ENCODE measurements at places on chromosomes 6 and 20. TPM values are rescaled to one million over a fixed set of nuclear protein-coding genes. Genes with fewer than 3 reads are reported as not detected.
A peak's percentile ranks its signal among the peaks of the same experiment; 100 is the strongest.

The HLA-DRA gene
- total RNA-seq = 19.9 TPM

The EFCAB8 gene
- total RNA-seq = not detected

The PAX1 gene
- total RNA-seq = 0.30 TPM

The CRYBG1 gene
- total RNA-seq = 0.91 TPM

The VSX1 gene
- 0.48 TPM for total RNA-seq

The PROKR2 gene
- total RNA-seq = not detected

The APOM gene
- total RNA-seq = 2.3 TPM

The B4GALT5 gene
- total RNA-seq = 75.7 TPM

The ANKS1A gene
- 8.0 TPM for total RNA-seq

The C6orf118 gene
- total RNA-seq = not detected

The KIAA1755 gene
- total RNA-seq = 0.69 TPM

GRCh38 chr20:10634683-10635411 is 39.0 kb downstream of the JAG1 start:
- no peak for DNase-seq

DNA sequence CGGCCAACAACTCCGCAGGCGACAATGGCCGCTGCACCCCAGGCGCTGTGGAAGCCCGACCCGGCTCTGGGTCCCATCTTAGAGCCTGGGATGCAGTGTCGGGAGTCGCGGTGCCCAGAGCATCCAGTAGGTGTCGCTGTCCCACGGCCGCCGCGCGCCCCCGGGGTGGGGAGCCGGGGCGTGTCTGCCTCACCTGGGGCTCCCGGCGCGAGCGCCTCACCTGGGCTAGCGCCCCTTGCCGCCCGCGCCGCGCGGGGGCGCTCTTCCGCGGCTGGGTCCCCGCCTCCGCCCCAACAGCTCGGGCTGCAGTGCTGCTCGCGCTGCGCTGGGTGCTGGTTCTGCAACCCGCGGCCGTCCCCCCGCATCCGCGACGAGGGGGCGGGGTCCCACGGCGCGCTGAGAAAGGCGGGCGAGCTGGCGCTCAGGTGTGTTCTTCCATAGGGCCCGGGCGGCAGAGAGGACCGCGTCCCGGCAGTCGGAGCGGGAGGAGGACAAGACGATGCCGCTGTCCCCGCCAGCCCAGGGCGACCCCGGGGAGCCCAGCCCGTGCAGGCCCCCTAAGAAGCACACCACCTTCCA is at the start of gene CRYBG1:
CRYBG1 (plus strand) TSS at position 308 of the 579 bp plus-strand sequence; CDS start at position 500, 192 bp downstream.
- peak; percentile 61 for DNase-seq

DNA sequence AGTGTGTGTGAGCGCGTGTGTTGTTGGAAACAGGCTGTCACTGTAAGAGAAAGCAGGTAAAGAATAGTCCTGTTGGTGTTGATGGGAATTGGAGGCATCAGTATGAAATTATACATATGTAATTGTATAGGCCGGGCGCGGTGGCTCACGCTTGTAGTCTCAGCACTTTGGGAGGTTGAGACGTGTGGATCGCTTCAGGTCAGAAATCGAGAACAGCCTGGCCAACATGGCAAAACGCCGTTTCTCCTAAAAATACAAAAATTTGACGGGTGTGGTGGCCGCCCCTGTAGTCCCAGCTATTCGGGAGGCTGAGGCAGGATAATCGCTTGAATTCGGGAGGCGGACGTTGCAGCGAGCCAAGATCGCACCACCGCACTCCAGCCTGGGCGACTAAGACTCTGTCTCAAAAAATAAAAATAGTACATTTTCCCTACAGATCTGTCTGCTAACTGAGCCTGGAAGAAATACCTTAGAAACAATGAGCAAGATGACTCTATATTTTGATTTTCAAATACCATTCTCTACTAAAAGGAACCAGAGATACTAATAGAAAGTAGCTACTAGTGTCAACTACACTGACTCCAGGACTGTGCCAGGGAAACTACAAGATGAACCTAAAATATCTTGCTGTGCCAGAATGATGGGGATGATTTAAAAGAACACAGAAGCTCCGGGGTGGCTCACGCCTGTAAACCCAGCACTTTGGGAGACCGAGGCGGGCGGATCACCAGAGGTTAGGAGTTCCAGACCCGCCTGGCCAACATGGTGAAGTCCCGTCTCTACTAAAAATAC is 110.8 kb downstream of the TRIM27 start:
- DNase-seq = no peak

- DNase-seq = no peak
Measured at GRCh38 chr6:138765896-138766655, 7.5 kb upstream of the CCDC28A start.

GRCh38 chr6:21348504-21349195 is 244.9 kb upstream of the SOX4 start:
- DNase-seq = peak; percentile 74

GRCh38 chr20:54054516-54054915 is 15.9 kb downstream of the BCAS1 start:
- no peak for DNase-seq

DNA sequence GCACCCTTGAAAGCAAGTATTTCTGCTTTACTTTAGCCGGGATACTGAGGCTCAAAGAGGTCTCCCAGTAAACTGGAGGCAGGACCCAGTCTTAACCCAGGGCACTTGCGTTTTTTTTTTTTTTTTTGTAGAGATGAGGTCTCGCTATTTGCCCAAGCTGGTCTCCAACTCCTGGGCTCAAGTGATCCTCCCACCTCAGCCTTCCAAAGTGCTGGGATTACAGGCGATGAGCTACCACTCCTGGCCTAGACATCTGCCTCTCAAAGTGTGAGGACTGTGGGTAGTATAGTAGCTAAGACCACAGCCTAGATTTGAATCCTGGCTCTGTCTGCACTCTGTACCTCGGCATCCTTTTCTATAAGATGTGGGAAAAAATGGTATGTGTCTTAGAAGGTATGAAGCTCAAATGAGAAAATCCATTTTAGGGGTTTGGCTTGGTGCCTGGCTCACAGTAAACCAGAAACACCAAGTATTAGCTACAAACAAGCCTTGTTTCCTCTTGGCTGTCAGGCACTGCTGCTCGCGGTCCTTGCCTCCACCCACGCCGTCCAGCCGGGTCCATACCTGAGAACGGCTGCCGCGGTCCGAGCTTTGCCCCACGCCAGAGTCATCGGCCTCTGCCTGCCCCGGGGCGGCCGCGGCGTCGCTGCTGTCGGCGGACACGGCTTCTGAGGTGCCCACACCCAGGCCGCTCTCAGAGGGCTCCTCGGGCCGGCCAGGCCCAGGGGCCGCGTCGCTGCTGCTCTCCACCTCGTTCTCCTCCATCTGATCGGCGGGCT is 1.2 kb downstream of the ZNF335 start:
- no peak for DNase-seq

- DNase-seq = no peak
Measured at GRCh38 chr6:132456700-132457143, 55.4 kb upstream of the MOXD1 start.

GRCh38 chr20:1588533-1589460 is 31.0 kb downstream of the SIRPB1 start:
- DNase-seq = no peak

GRCh38 chr20:51497542-51498467 is 44.7 kb downstream of the NFATC2 start:
- peak; percentile 56 for DNase-seq

DNA sequence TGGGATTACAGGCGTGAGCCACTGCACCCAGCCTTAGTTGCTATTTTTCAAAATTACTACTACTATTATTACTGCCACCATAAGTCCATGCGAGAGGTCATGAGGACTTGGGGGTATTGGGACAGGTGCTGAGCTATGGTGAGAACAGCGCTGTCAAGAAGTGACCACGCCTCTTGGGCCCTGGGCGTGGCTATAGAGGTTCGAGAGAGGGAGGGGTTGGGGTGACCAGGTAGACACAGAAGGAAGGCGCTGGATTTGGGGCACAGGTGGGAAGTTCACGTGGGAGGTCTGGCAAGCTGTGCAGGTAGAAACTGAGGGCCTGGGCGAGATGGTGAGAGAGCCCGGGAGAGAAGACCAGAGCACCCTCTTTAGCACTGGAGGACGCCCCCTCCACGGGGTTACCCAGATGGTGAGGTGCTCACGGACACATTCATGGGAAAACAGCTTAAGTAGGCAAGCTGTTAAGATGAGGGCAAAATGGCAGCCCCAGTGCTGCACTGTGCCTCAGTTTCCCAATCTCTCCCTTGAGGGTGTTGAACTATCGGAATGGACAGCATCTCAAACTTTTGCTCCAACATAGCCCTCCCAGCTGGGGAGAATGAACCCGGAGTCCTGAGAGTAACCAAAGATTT is 61.0 kb downstream of the RAB44 start:
- DNase-seq = no peak

- no peak for DNase-seq
Measured at GRCh38 chr6:298233-299103, 6.2 kb downstream of the DUSP22 start.

DNA sequence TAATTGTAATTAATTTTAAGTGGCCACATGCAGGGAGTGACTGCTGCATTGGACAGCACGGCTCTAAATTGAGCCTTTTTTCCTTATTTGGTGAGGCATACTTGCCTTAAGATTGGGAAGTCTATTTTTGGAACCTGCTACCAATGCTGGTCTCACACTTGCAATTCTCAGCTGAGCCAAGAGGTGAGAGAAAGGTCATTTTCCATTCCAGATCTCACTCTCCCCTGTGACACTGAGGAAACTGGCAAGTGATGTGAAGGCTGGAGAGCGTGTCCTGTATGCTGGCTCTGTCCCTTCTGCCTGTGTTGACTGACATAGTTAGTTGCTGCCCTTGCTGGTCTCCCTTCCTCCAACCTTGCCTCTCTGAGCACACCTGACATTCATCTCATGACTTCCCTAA is 735 bp upstream of the MOG start:
- DNase-seq = no peak

DNA sequence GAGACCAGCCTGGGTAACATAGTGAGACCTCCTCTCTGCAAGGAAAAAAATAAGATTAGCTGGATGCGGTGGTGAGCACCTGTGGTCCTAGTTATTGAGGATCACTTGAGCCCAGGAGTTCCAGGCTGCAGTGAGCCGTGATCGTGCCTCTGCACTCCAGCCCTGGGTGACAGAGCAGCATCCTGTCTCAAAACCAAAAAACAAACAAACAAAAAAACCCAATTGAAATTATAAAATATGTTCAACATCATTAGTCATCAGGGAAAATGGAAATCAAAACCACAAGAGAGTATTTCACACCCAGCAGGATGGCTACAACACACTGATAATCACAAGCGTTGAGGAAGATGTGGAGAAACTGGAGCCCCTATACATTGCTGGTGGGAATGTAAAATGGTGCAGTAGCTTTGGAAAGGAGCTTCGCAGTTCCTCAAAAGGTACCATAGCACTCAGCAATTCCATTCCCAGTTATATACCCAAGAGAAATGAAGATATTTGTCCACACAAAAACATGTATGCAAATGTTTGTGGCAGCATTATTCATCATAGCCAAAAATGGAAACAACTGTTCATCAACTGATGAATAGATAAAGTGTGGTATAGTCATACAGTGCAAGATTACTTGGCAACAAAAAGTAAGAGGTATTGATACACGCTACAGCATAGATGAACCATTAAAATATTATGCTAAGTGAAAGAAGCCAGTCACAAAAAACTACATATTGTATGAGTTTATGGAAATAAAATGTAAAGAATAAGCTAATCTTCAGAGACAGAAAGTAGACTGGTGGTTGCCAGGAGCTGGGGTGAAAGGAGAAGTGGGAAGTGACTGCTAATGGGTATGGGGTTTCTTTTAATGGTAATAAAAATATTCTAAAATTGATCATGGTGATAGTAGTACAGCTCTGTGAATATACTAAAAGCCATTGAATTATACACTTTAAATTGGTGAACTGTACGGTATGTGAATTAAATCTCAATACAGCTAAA is 38.7 kb upstream of the RIPOR2 start:
- no peak for DNase-seq

DNA sequence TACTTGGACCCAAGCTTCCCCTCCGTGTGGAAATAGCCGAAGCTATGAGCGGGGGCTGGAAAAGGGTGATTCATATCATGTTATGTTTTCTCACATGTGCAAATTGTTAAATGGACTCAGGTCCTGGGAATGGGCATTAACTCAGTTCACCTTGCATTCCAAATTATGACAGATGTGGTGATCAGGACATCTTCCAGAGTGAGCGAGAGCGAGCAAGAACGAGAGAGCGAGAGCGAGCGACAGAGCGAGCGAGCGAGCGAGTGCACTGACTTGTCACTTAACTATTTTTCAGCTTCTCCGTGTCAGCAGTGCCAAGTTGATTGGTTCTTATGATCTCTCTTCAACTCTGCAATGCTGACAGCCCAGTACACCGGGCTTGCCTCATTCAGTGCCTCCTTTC is 437.4 kb upstream of the NRSN1 start:
- no peak for DNase-seq

GRCh38 chr6:31680226-31681134 is at the start of gene LY6G5C:
LY6G5C (minus strand) TSS chr6:31681067; CDS start chr6:31680373, 694 bp downstream.
- DNase-seq = peak; percentile 91

DNA sequence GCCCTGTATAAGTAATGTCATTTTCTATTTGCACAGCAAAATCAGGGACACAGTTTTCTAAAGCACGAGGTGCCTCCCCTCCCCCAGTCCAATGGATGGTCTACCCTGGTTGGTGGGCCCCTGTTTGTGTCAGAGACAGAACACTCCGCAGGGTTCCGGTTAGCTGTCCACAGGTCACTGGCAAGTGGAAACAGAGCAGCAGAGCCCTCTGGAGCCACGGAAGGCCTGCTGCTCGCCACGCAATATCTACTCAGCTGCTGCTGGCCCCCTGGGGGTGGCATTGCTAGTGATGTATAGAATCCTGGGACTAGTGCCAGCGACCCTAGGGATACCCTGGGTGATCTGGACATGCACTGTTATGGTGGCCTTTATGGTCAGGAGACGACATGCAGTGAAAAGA is 50.4 kb downstream of the RIN2 start:
- DNase-seq = no peak

DNA sequence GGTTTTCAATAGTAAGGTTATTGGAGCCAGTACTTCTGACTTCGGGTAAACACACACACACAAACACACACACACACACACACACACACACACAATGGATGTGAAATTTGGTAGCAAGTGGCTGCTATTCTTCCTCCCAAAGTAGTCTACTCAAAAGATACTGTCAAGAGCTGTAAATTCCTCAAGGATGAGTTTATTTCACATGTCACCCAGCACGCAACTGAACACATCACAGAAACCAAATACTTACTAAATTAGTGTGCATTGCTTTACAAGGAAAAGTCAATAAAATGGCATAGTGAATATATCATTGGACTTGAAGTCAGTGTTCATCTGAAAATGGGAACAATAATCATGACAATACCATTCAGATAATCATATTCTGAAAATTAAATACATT is 32.9 kb downstream of the MMUT start:
- no peak for DNase-seq

DNA sequence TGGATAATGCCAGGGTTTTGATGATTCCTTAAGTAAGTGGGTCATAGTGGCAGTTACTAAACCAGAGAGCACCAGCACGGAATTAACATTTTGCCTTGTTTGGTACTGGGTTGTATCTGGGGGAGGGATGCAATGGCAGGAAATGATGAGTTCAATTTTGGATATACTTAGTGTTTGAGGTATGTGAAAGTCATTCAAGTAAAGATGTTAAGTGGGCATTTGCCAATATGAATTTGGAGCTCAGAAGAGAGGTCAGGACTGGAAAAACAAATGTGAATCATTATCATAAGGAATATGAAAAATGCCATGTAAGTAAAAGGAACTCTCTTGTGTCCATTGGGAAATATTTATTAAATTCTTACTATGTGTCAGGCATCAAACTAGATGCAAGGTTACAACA is 6.2 kb downstream of the PXT1 start:
- no peak for DNase-seq
